ENCODE measurements at places on chromosomes 12 and 14.

- no peak for DNase-seq
These were observed 732 bp upstream of the ARF3 start for GRCh38 chr12:48958049-48958388.

GRCh38 chr14:64447876-64448670 is 17.2 kb upstream of the AKAP5 start:
- DNase-seq, result no peak

- no peak for DNase-seq
These were observed 10.9 kb upstream of the METAP2 start for GRCh38 chr12:95463050-95463449.

DNA sequence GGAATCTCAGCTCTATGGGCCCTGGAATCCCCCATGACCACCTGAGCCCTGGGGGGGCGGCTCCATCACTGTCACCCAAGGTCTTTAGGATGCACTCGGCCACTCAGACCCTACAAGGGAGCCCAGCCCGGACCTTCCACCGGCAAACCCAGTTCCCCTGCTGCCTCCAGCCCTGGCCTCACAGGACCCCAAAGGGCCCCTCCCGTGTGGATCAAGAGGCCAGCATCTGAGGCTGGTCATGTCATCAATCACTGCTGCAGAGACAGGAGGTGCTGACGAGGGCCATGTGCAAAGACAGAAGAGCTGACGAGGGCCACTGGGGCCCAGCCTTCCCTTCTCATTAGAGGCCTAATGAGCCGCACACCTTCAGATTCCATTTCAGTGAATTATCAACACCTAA is 39.0 kb upstream of the SFSWAP start:
- DNase-seq, result no peak

- DNase-seq, result no peak
These were observed 367.4 kb downstream of the BTG1 start for GRCh38 chr12:91778091-91778832.

GRCh38 chr14:96574171-96574632 is 72.0 kb downstream of the PAPOLA start:
- no peak for DNase-seq

- DNase-seq, result no peak
These were observed 65.7 kb downstream of the TNFAIP2 start for GRCh38 chr14:103188810-103189480.

- no peak for DNase-seq
These were observed 134.4 kb downstream of the BCAT1 start for GRCh38 chr12:24814379-24815113.

DNA sequence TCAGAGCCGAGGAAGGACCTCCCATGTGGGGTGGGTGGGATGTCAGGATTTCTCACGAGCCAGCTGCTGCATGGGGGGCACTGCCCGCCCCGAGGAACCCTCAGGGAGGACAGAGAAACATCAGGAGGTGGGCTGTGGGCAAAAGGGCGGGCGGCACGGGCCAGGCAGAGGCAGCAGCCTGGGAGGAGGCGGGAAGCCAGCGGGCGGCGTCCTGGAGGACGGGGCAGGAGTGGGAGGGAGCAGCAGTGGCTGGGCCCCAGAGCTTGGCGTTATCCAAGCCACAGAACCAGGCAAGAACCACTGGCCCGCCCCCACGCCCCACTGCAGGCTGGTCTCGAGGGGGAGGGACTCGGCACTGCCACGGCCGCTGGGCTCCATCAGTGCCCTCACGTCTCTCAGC is 2.4 kb downstream of the C14orf180 start:
- no peak for DNase-seq

GRCh38 chr14:64824471-64824870 is 55.2 kb downstream of the SPTB start:
- DNase-seq, result no peak

- DNase-seq, result no peak
These were observed 128.0 kb upstream of the PLXNC1 start for GRCh38 chr12:94020335-94020734.

DNA sequence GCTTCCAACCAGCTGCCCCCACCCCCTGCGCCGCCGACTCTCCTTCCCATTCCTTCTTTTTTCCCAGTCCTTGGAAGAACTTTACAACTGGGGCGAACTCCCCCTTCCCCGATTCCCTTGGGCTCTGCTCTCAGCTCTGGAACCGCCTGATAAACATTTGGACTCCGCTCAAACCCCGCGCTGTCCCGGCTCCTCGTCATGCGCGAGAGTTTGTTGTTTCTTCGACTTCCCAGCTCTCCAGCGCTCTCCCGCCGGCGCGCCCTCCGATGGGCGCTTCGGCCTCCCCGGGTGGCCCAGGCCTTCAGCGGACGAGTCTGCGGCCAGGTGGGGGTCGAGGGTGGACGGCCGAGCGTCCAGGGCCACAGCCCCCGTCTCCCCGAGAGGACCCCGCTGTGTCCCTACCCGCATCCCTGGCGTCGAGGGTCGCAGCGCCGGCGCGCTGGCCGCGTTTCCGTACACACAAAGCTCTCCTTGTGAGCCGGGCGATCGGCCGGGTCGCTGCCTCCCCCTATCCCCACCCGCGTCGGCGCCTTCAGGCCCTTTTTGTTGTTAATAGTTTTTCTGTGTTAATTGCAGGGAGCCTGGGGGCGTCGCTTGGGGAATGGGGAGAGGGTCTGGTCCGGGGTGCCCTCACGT is 847 bp downstream of the MMP14 start:
- no peak for DNase-seq

GRCh38 chr14:53306911-53307310 is 153.8 kb upstream of the DDHD1 start:
- no peak for DNase-seq

GRCh38 chr12:24840046-24840800 is 108.7 kb downstream of the BCAT1 start:
- DNase-seq, result no peak

- no peak for DNase-seq
These were observed 74.6 kb upstream of the MYF6 start for GRCh38 chr12:80632835-80633234.

DNA sequence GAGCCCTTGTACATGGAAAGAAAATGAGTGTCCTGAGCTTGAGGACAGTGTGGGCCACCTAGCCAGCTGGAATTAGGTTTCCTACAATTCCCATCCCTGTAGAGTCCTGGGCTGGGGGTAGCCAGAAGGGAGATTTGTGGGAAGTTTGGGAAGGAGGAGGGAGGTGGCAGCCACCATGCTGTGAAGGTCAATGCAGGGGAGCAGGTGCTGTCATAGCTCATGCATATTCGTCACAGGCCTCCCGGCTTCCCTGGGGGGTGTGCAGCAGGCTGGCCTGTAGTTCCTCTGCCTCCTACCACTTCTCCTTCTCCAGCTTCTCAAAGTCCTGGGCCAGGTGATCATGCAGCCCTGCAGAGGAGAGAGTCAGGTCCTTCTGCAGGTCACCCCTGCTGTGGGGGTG is 121.3 kb downstream of the TBX3 start:
- no peak for DNase-seq

- no peak for DNase-seq
These were observed 16.4 kb upstream of the KCNA5 start for GRCh38 chr12:5027046-5027821.

DNA sequence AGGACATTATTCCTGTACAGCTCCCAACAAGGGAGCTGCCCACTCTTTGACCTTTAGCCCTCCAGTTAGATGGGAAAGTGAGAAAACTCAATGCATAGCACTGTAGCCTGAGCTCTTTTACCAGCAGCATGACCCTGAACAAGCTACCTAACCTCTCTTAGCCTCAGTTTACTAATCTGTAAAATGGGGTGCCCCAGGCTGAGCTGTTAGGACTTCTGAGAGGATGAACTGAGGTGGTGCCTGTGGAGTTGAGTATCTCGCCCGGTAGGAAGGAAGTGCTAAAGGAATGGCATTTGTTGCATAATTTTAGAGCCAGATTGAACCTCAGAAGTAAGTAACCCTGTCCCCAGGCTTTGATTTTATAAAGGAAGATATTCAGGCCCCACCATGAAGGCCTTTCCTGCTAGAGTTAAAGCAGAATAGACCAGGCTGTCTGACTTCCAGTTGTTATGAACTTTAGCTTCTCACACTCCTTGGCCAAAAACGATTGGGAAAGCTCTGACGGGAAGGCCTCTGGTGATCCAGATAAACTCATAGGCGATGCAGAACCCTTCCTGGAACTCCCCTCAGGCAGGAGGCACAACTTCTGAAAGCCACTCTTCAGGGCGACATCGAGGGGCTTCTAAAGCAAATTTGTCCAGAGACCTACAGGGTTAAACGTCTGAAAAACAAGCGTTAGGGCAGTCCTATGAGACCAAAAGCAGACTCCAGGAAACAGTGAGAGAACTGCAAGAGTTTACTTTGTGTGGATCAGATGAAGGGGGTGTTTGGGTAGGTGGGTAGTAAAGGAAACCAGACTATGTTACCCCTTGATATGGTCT is 2.5 kb upstream of the SERPINA10 start:
- DNase-seq, result no peak

GRCh38 chr14:38074754-38075153 is 132.9 kb upstream of the SSTR1 start:
- DNase-seq, result no peak

GRCh38 chr12:78864870-78865463 is 393 bp downstream of the SYT1 start:
- no peak for DNase-seq

DNA sequence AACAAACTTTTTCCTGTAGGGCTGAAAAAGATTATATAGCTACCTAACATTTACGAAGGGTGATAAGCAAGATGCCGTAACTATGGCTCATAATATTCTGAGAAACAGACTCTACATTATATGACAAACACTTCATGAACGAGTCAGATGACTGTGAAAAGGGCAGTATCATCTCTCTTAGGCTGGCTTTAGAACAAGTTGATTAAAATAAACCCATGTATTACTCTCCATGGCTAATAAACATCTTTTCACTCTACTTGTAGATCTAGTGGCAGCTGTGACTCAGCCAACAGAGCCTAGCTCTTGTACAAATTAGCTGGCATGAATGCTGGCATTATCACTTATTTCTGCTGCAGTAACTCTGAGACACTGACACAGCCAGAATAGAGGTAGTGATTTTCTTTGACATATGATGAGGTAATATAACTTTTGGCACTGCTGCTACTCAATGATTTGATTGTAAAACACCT is 47.1 kb downstream of the SLC2A13 start:
- no peak for DNase-seq

DNA sequence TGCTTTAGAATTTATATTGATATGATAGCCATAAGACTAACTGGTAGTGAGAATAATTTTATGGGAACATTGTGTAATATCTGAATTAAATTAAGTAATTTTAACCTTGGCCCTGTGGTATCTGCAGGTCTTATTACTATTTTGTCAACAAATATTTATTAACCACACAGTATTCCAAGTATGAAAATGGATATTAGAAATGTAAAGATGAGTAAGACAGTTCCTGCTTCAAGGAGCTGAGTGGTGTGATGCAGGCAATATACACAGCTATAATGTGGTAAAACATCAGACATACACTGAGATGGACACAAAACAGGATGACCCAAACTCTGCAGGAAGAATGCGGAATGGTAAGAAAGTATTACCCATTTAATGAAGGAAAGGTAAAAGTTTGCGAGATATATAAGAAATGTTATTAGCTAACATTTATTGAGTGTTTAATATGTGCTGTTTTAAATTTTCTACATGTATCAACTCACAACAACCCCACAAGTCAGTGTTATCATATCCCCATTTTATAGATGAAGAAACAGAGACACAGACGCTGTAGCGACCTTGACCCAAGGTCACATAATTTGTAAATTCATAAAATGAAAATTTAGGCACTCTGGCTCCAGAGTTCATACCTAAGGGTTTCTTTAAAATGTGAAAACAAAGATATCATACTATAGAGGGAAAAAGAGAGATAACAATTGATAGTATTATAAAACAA is 12.7 kb downstream of the ABCD2 start:
- DNase-seq, result no peak

- no peak for DNase-seq
These were observed 32.8 kb downstream of the HVCN1 start for GRCh38 chr12:110656071-110656655.

- DNase-seq, result no peak
These were observed 3.1 kb downstream of the MCRS1 start for GRCh38 chr12:49564686-49565405.

DNA sequence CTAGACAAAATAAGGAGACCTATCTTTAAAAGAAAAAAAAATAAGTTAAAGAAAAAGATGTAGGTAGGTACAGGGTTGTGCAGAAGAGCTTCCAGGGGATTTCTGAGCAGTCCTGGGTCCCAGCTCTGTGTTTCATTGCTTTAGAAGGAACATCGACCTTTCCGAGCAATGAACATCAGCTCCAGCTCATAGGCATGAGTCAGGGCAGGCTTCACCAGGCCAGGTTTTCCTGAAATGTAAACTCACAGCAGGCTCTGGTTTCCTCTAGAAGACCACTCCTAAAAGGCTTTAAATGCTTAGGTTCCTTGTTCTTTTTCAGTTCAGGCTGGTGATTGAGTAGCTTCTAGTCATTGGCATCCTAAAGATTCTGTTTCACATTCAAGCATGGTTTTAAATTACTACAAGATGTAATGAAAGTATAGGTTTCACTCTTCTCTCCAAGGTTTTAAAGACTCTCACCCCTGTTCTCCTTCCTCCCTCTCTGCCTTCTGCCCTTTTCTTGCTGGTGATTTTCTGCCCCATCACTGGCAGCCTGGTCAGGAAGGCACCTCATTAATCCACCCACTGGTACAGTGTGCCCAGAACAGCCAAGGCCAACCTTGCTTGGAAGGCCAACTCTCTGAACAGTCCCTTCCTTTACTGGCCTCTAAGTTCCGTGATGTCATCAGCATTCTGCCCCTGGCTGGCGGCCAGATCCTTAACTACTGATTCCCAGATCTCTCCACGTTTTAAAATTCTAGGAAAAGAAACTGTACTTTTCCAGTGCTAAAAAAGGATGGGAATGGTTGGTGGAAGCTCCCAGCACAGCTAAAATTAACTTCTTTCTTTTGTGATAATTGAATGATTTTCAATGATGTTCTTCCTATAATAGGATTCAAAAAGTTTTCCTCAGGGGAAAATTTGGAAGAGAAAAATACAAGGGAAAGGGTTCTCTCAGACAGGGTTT is 109.4 kb upstream of the HIF1A start:
- DNase-seq, result no peak

- DNase-seq, result no peak
These were observed 81.9 kb downstream of the CFAP54 start for GRCh38 chr12:96571101-96571862.

GRCh38 chr12:75611041-75611440 is 99.6 kb upstream of the KRR1 start:
- DNase-seq, result no peak

- DNase-seq, result no peak
These were observed 4.5 kb upstream of the SRSF9 start for GRCh38 chr12:120473807-120474615.

Measured in stimulated activated CD4-positive, alpha-beta T cell treated with anti-CD3 and anti-CD28 coated beads, TNF-alpha, amount 100 ng/mL, for 1 hour (primary cell).